ENCODE measurements at places on chromosomes 4 and X.
A peak's percentile ranks its signal among the peaks of the same experiment; 100 is the strongest.

DNA sequence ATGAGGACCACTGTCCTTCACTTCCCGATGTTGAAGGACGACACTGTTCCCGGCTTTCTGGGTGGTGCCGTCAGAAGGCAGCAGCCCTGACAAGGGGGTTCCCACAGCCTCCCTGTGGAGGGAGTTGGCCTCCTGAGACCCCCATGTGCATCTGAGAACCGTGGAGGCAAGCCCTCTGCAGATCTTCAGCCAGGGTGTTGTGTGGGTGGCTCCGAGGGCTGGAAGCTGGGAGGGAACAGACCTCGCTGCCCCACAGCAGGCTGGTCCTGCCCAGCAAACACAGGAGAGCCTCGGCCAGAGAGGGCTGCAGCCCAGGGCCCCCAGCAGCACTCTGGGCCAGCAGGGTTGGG is 16.2 kb downstream of the DGKQ start:
- no peak for DNase-seq

DNA sequence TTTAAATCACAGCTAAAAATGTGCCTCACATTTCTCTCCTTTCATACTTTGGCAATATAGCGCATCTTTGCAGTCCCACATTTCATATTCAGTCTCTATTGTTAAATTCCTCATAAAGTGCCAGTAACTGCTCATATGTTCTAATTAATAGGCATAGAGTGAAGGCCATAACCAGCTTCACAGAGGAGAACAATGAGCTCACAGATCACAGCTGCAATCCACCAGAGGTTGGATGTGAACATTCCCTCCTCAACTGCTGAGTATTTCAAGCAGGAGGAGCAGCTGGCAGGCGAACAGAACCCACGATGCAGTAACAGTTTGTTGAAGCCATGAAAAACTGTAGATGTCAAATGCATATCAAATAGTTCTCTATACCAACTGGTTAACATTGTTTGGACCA is 2088.7 kb upstream of the AGA start:
- no peak for DNase-seq

GRCh38 chr4:66911880-66912279 is 633.4 kb downstream of the CENPC start:
- no peak for DNase-seq

DNA sequence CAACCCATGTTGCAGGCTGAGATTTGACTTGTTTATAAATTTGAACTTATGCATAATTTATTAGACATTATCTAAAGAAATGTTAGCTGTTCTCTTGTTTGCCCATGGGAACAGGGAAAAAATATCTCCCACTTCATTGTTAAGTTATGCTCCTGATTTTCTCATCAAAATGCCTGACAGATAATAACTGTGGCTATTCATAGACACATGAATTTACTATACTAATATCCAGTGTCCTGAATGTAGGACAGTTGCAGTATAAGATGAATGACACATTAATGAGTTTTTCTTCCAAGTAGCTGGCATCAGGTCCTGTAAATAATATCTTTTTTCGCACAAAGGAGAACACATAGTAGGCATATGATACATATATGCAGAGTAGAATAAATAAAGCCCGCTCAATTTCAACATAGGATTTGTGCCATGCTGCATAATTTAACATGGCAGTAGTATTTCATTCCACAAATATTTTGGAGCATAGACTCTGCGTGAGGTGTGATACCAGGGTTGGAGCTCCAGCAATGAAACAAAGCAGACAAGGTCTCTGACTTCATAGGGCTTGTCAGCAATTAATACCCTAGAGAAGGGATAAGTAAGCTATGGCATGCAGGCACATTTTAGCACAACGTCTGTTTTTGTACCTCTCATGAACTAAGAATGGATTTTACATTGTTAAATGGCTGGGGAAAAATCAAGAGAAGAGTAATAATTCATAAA is 40.4 kb upstream of the DDX53 start:
- DNase-seq = no peak

DNA sequence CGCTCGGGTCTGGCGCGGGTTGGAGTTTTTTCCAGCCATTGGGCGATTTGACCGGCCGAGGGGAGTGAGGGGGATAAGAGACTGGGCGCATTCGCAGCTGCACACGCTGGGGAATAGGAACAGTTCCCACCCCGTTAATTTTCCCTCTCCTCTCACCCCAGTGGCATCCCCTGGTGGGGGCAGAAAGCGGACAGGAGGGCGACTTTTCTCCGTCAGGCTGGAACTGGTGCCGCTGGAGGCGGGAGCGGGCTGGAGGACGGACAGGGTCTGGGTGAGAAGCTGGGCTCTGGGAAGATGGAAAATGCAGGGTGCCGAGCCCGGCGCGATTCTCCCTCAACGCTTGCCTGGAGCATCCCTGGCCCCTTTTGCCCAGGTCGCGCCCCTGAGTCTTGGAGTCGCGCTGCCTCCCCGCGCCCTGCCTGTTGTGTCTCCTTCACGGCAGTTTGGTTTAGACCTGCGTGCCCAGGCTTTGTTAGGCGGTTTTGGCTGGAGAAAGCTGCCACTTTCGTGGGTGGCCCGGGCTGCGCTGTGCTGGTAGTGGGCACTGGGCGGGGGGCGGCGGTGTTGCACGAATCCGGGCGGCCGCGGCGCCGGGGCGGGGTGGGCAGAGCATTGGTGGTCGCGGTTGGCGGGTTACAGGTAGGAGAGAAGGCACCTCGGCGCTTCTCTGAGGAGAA is 2.0 kb downstream of the ADGRL3 start:
- DNase-seq = no peak

GRCh38 chr4:2689825-2690700 is 66.1 kb downstream of the TNIP2 start:
- peak; percentile 14 for DNase-seq

DNA sequence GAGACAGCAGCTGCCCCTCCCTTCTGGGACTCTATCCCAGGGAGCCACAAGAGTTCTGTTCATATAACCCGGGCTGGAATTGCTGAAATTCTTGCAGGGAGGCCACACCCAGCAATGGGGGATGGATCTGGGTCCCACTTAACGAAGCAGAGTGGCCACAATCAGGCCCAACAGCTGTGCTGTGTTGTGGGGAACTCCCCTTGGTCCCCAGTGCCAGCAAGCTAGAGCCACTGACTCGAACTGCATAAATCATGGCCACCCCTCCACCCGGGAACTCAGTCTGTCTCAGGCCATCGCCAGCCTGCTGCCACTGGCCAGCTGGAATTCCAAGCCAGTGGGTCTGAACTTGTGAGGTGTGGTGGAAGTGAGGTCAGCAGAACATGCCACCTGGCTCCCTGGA is 111.1 kb downstream of the KLF8 start:
- DNase-seq = no peak

- no peak for DNase-seq
Measured at GRCh38 chrX:3787856-3788255, 74.4 kb upstream of the PRKX start.

DNA sequence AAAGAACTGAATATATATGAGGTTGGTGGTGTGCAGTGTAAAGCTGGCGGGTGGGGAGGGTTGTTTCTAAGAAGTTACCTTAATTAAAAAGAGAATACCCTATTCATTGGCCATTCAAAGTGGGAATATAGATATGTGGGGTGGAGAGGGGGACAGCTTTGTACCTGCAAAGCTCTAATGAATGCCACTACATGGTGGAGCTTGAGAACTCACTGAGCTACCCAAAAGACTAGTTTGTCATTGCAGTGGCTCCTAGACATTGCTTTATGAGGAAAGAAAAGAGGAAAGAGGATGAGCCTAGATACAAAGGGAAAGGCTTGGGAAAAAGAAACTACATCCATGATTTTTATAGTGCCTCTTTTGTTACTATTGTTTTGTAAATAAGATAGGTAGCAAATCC is 209.9 kb upstream of the SPRY1 start:
- no peak for DNase-seq
